ENCODE measurements at places on chromosomes 3 and 15.
A peak's percentile ranks its signal among the peaks of the same experiment; 100 is the strongest.

DNA sequence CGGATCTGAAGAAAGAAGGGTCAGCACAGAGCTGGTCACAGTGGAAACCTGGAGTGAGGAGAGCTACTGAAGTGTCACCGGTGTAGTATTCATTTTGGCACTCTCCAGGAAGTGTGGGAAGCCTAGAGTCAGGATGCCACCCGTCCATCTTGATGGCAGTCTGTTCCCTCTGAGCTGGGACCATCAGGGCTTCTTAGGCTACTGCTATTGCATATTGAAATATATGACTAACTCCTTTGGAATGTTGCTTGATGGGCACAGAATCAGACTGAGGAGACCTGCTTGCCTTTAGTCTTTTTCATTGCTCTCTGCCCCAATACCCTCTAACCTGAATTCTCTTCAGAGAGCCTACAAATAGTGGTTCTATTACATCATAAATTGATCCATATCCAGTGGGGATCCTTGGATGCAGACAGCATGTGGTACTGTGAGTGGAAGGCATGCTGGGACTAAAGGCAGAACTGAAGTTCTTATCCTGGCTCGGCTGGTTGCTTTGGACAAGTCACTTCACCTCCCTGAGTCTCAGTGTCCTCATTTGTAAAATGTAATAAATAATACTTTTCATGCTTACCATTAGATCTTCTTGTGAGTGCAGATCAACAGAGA is 143.5 kb downstream of the PDE8A start:
- peak; percentile 8 for DNase-seq

- no peak for DNase-seq
Observed at GRCh38 chr3:138399766-138400165, 34.6 kb upstream of the ESYT3 start.

DNA sequence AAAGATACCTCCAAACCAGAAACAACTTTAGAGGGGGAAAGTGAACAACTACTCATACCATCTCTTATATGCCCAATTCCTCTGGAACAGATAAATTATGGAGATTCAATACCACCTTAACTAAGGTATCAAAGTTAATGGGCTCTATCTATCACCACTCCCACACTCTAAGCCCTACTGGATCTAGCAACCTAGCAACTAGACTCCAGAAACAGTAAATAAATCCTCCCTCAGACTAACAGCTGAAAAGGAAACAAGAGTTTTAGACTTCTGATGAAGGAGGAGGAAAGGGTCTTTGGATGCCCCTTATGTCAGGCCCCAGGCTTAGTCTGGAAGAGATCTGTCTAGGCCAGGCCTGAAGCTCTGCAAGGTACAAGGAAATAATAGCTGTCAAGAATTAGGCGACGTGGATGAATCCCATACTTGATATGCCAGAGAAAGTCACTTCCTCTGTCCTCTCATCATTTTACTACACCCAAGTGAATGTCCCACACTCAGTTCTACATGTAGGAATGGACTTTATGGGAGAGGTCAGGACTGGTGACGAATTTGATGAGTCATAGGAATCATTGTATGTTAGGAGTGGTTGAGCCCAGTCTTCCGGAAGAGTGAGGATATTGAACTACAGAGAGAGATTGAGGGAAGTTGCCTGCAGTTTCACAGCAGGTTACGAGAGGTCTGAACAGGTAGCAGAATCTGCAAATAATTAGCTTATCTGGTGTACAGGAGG is 113.8 kb downstream of the AKAP13 start:
- DNase-seq = peak; percentile 98

DNA sequence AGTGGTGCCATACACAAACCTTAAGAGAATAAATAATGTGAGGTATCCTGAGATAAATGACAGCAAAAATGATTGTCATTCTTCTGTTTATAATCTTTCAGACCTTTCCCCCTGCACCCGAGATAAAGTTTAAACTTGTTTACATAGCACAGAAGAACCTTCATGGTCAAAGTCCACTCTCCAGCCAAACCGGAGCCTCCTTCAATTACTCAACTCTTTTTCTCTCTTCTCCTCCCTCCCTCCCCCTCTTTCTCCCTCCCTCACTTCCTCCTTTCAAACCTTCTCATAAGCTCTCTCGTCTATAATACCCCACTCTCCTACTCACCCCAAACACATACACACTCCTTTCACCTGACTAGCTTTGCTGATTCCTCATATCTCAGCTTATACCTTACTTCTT is 198.9 kb downstream of the EFHB start:
- no peak for DNase-seq
